ENCODE measurements at places on chromosomes 12 and 14.

- DNase-seq: no peak
- H3K4me1 ChIP-seq: no peaks in the 10 kb centered on the region
- H3K27me3 ChIP-seq: no peaks in the 10 kb centered on the region
- H3K36me3 ChIP-seq: no peaks in the 10 kb centered on the region
Measured at GRCh38 chr14:40410708-40411107, 978.5 kb upstream of the FBXO33 start.

DNA sequence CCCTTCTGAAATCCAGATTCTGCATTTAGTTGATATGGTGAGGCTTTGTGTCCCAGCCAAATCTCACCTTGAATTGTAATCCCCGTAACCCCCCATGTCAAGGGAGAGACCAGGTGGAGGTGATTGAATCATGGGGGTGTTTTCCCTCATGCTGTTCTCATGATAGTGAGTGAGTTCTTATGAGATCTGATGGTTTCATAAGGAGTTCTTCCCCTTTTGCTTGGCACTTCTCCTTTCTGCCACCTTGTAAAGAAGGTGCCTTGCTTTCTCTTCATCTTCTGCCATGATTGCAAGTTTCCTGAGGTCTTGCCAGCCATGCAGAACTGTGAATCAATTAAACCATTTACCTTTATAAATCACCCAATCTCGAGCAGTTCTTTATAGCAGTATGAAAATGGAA lies 23.1 kb upstream of the C12orf42 start:
- H3K27ac ChIP-seq: no peak overlapping the region
- DNase-seq: no peak
- no peak overlapping the region for H3K4me3 ChIP-seq
- no peaks in the 10 kb centered on the region for H3K36me3 ChIP-seq
- no peaks in the 10 kb centered on the region for H3K27me3 ChIP-seq

- no peaks in the 10 kb centered on the region for H3K27me3 ChIP-seq
- H3K36me3 ChIP-seq: peaks cover 10% of the 10 kb centered on the region
- no peak for DNase-seq
- H3K4me1 ChIP-seq: no peaks in the 10 kb centered on the region
Measured at GRCh38 chr12:42450248-42450647, 124.3 kb downstream of the PPHLN1 start.

- H3K4me1 ChIP-seq: no peaks in the 10 kb centered on the region
- DNase-seq: no peak
- H3K4me3 ChIP-seq: no peak overlapping the region
- no peaks in the 10 kb centered on the region for H3K27me3 ChIP-seq
Measured at GRCh38 chr12:32466986-32467711, 67.8 kb downstream of the FGD4 start.

DNA sequence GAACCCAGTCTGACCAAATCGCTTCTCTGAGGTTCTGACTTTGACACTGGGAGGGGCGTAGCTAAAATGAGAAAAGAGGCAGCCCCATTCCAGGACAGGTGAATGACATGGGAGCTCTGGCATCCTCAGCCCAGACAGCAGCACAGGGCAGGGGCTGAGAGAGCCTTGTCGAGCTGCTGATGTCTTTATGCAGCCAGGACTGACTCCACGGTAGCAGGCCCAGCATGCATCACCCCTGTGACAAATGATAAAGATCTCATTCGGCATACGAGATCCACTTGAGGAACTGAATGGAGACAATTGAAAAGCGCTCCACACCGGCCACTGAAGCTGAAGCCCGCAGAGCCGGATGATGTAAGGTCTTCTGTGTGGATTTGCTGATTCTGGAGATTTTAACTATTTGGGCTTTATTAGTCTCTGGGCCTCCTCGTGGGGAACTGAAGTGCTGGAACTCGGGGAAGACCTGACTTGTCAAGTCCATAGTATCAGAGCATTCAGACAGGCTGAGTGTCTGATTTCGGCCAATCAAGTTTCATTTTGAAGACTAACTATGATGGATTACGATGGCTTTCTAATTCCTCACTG lies 56.9 kb upstream of the MAP1LC3B2 start:
- H3K4me3 ChIP-seq: no peak overlapping the region
- H3K36me3 ChIP-seq: no peaks in the 10 kb centered on the region
- no peak for DNase-seq
- H3K27me3 ChIP-seq: peaks cover 52% of the 10 kb centered on the region

DNA sequence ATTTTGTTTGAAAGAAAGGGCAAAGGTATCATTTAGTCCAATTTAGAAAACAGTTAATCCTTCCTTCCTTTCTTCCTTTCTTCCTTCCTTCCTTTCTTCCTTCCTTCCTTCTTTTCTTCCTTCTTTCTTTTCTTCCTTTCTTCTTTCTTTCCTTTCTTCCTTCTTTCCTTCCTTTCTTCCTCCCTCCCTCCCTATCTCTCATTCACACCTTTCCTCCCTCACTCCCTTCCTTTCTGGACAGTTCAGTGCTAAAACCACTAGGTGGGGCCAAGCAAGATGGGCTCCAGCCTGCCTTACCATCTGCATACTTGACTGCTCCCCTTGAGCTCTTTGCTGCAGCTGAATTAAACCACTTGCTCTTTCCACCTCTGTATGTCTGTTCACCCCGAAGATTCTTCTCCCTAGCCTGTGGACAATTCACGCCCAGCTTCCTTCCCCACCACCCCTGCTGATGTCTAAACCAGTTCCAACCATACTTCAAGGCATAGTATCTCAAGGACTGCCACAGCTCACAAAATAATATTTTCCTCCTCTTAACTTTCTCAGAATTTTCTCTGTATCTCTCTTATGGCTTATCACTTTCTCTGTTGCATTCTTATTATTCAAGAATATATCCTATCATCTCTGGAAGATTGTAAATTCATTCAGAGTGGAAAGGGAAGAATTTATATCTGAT lies 78.0 kb downstream of the DBX2 start:
- H3K27ac ChIP-seq: no peak overlapping the region
- H3K4me1 ChIP-seq: peaks cover 4% of the 10 kb centered on the region
- peaks cover 3% of the 10 kb centered on the region for H3K36me3 ChIP-seq
- no peak overlapping the region for H3K4me3 ChIP-seq
- no peaks in the 10 kb centered on the region for H3K27me3 ChIP-seq

DNA sequence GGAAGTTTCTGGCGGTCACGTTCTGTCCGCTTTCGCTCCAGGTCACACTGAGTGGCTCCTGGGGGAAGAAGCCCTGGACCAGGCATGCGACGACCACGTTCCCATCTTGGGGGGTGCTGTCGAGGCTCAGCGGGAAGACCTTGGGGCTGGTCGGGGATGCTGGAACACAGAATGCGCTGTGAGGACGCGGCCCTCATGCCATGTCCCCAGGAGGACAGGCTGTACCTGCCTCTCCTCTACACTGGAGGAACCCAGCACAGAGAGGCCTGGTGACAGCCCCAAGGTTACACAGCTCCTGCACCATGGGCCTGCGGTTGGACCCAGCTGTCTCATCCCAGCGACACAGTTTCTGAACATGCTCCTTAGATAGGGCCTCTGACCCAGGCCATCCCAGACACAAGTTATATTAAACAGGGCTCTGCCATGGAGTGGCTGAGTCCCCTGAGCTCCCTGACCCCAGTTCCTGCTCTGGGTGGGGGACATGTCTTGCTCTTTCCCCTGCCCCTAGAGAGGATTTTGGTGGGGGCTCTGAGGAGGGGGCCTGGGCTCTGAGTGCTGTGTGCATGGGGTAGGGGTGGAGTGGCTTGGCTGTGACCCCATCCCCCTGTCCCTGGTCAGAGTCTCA lies 62.0 kb downstream of the TMEM121 start:
- no peak overlapping the region for H3K4me3 ChIP-seq
- no peaks in the 10 kb centered on the region for H3K27me3 ChIP-seq
- DNase-seq: no peak

DNA sequence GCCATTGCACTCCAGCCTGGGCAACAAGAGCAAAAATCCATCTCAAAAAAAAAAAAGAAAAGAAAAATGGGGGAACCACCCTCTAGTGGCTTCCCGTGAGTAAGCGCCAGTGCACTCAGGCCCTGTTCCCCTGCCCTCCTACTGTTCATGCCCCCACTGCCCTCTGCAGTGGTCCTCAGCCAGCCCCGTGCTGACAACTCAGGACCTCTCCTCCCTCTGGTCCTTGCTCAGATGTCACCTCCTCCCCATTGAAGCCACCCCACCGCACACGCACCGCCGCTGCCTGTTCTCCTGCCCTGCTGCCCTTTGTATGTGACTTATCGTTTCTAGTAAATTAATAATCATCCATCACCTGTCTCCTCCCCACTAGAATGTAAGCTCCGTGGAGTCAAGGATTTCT lies 58.8 kb upstream of the DYNC1H1 start:
- H3K27me3 ChIP-seq: no peaks in the 10 kb centered on the region
- H3K4me3 ChIP-seq: no peak overlapping the region
- H3K4me1 ChIP-seq: peaks cover 6% of the 10 kb centered on the region
- no peak for DNase-seq
- peaks cover 100% of the 10 kb centered on the region for H3K36me3 ChIP-seq

DNA sequence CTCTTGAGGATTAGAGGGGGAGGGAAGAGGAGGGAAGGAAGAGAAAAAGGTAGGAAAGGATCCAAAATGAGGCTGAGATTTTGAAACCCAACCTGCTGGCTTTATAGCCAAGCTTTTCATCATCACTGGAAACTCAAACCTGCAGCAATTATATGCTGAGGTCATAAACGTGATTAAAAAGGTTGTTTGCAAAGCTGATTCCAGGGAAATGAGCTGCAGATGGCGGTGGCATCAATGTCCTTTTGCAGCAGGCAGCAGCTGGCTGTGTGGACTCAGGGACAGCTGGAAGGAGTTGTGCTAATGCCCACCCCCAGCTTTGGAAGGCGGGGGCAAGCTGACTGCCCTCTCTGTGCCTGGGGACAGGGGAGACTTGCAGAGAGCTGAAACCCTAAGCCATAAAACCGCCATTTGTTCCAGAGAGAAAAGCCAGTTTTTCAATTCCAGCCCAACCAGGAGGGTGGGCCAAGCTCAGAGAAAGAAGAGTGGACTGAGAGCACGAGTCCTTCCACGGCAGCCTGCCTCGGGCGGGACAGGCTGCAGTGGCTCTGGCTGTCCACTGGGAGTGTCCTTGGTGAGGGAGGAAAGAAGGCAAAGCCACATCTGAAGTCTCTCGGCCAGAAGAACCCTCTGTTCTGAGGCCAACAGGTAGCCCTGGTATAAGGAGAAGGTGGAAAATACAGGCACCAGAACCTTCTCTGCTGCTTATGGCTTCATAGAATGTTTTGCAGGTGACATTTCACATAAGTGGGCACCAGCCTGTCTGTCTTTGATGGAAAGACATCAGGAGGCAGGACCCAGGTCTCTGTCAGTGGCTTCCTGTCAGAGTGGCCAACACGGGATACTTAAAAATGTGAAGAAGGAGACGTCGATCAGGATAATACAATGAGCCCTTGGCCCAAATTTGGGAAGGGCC lies 90.7 kb downstream of the SINHCAF start:
- no peaks in the 10 kb centered on the region for H3K36me3 ChIP-seq
- H3K4me1 ChIP-seq: peaks cover 5% of the 10 kb centered on the region
- no peak for DNase-seq
- peaks cover 77% of the 10 kb centered on the region for H3K27me3 ChIP-seq
- H3K27ac ChIP-seq: no peak overlapping the region
- no peak overlapping the region for H3K4me3 ChIP-seq

DNA sequence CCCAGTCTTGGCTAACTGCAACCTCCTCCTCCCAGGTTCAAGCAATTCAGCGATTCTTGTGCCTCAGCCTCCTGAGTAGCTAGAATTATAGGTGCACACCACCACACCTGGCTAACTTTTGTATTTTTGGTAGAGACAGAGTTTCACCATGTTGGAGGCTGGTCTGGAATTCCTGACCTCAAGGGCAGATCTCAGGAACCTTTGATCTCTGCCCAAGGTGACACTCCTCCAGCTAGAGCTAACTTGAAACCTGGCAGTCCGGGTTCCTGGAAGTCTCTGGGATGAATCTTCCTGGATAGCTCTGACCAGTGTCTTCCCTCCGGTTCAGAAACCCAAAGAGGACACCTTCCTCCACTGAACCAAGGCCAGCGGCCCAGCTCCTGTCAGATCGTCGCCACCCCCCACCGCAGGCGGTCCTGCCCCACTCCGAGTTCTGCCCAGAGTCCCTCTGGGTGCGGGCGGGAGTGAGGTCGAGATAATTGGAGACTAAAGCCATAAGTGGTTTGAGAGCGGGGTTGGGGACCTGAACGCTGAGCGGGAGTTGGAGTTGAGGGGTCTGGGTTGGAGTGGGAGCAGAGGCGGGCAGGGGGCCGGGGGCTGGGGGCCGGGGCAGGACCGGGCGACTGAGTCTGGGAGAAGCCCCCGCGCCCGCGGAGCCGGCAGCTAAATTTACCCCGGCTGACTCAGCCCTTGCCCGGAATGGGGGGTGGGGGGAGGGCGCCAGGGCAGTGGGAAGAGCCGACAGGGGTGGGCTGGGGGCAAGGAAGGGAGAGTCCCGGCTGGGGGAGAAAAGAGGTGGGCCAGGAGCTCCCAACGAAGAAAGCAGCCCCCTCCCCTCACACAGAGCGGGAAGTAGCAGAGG lies 4.7 kb downstream of the DDN start:
- H3K36me3 ChIP-seq: peaks cover 12% of the 10 kb centered on the region
- no peak overlapping the region for H3K27ac ChIP-seq
- peaks cover 76% of the 10 kb centered on the region for H3K27me3 ChIP-seq
- H3K4me3 ChIP-seq: peak overlapping the region; percentile 52
- DNase-seq: no peak

- H3K4me1 ChIP-seq: peaks cover 3% of the 10 kb centered on the region
- H3K4me3 ChIP-seq: no peak overlapping the region
Measured at GRCh38 chr12:131045705-131046460, 92.2 kb downstream of the ADGRD1 start.

GRCh38 chr14:59254146-59254910 lies 65.9 kb downstream of the DAAM1 start:
- H3K36me3 ChIP-seq: no peaks in the 10 kb centered on the region
- no peak overlapping the region for H3K27ac ChIP-seq
- H3K27me3 ChIP-seq: no peaks in the 10 kb centered on the region

DNA sequence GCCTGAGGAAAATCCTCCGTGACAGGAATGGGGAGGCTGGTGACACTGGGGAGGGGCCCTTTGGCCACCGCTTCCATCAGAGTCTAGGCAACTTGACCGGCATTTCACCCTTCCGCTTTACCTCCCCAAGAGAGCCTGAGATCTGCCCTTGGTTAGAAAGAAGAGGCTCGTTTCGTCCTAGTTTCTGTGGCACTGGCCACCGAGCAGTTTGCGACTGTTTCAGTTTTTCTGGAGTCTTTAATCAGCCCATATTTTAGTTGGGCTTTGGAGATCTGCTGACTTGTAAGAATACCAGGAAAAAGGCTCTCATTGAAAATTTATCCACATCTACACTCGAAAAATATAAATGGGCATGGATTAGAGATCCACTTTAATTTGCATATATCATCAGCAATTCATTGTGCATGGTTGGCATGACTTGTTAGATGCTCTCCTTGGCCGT lies 414 bp upstream of the ANKS1B start:
- no peak for DNase-seq
- H3K4me1 ChIP-seq: no peaks in the 10 kb centered on the region
- H3K36me3 ChIP-seq: no peaks in the 10 kb centered on the region
- H3K27me3 ChIP-seq: peaks cover 47% of the 10 kb centered on the region

- DNase-seq: no peak
- peaks cover 3% of the 10 kb centered on the region for H3K36me3 ChIP-seq
- H3K27ac ChIP-seq: peak overlapping the region; percentile 42
Measured at GRCh38 chr12:54357506-54358190, 6.6 kb downstream of the GPR84 start.
